Right lung (tissue), 10 donors: ENCODE measurements at places on chromosomes 16 and 17. TPM values are rescaled to one million over a fixed set of nuclear protein-coding genes. Genes with fewer than 3 reads are reported as not detected.

The SLC2A4 gene
- polyA plus RNA-seq: 1.6 TPM

GRCh38 chr17:79648181-79648831, 37.5 kb upstream of the RBFOX3 start:
- no peak for DNase-seq

DNA sequence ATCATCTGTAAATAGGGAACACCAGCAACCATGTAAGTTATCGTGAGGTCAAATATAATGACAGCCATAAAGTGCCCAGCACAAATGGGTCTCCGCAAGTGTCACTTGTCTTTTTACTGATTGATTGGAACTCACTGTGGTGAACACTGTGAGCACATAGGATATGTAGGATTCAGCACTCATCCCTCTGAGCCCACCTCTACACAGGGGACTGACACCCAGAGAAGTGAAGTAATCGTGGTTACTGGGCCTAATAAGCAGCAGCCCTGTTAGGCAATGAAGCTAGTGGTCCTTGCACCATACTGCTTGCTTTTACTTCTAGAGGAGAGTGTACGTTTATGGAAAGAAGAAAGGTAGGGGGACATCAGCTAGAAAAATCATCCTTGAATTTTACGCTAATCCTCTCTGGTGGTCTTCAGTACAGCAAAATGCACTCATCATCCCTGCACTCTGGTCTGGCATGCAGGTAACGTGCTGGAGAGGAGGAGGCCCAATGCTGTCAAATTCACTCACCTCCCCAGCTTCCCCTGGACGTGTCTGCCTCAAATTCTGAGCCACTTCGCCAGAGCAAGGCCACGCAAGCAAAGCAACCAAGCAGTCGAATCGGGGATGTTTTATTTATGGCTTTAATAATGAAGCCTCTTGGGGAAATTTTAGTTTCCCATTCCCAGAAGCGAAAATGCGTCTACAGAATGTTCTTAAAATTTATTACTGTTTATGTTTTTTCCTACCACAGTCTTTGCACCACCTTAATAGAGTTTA, 74.7 kb downstream of the YPEL2 start:
- no peak for DNase-seq

DNA sequence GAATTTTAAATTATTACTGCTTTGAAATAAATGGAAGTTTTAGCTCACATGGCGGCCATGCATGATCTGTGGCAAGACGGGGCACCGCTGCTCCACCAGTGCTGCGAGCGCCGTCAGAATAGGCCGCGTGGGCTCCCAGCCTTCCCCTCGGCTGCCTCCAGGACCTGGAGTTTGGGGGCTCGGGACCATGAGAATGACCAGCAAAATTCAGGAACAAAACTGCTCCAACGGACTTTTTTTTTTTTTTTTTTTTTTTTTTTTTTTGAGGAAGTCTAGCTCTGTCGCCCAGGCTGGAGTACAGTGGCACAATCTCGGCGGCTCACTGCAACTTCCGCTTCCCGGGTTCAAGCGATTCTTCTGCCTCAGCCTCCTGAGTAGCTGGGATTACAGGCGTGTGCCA, 38.3 kb upstream of the AKAP1 start:
- DNase-seq: no peak

DNA sequence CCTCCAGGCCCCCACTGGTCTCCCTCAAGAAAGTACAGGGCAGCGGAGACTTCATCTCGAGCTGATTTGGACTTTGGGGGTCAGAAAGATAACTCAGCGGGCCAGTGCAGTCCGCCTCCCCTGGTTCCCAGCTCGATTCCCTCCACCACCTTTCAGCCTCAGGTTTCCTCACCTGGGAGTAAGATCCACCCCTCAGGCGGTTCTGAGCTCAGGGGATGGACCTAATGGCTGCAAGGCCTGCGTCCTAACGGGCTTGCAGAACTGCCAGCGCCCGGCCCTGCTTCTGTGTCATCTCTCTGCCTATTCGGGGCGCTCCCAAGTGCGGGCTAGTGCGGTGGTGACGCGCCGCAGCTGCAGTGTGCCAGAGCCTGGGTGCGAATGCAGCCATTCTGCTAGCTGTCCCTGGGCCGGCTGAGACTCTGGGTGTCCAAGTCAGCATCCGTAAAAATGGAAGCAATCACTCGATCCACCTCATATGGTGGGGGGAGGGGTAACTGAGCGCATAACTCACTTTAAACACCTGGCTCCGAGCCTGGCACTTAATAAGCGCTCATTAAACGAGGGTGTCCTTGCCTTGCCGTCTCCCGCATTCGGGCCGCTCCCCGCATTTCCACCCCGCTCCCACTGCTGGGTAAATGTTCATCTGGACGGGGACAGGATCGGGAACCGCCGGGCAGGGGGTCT, 129.6 kb upstream of the LHX1 start:
- no peak for DNase-seq

The CLEC19A gene
- 0.50 TPM for polyA plus RNA-seq

The CPD gene
- 30.8 TPM for polyA plus RNA-seq

DNA sequence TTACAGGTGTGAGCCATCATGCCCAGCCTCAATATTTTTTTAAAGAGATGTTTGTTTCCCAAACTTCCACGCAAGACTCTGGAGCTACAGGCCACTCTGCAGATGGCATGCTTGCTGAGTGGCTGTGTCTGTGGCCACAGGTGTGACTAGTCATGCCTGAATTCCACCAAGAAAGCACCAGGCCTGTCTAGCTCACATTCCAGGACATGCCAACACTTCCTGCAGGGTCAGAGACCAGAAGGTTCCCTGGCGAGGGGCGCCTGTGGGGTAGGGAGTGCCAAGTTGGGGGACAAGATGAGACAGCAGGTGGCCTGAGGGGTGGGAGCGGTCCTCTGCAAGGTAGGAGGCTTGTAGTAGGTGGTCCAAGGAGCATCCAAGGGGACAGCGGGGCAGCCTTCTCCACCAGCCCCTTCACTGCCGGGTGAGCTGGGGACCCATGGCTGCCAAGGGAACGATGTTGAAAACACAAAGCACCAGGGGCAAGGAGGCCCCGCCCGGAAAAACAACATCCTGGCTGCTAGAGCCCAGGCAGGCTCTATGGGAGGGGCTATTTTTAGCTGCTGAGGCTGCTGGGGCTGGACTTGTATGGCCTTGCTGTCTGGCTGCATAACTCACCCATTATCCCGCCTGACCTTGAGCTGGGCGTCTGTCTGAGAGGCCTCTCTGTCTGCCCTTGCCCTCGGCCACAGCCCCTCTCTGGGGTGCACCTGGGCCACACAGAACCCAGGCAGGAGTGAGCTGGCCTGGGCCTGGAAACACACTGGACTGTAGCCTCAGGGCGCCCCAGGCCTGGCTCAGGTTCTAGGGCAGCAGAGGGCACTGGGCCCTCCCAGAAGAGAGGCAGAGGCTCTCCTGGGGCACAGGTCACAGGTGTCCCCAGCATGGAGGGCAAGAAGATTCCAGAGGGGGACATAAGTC, 5.7 kb downstream of the TRIM47 start:
- DNase-seq: peak; percentile 50

- DNase-seq: peak; percentile 72
Observed at GRCh38 chr16:74709441-74709877, 8.8 kb upstream of the MLKL start.

GRCh38 chr17:61970030-61970429, 42.2 kb upstream of the INTS2 start:
- no peak for DNase-seq

DNA sequence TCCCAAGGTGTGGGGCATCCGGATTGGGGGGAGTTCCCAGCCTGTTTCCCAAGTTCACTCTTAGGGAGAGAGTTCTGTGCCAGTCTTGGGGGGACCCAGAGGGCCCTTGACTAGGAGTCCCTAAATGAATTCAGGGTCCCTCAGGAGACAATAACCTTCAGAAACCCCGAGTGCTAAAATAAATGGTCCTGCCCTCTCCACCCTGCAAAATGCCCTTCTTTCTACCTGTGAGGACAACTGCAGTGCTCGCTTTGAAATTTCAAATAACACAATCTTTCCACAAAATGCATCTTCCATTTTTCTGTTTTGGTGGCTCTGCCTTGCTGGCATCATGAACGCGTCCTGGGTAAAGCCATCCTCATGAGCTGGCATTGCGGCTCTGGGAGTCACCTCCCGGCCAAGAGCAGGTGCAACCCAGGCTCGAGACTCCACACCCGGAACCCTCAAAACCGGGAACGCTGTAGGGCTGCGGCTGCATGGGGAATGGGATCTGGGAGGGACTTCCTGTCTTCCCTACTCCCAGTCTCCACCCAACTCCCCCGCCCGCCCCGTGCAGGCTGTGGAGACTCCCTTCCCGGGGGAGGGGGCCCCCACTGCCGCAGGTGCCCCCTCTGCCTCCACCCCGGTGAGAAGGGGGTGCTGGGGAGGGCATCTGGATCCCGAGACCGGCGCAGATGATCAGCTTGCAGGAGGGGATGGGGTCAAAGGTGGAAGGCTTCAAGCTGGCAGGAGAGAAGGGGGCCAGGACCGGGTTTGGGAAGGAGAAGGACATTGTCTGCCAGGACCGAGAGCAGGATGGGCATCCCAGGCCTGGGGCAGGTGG, at the start of gene ZNF205:
Gene ZNF205 (plus strand): TSS at position 529 of the 823 bp plus-strand sequence. CDS start 845 bp downstream, outside the sequence.
- no peak for DNase-seq

DNA sequence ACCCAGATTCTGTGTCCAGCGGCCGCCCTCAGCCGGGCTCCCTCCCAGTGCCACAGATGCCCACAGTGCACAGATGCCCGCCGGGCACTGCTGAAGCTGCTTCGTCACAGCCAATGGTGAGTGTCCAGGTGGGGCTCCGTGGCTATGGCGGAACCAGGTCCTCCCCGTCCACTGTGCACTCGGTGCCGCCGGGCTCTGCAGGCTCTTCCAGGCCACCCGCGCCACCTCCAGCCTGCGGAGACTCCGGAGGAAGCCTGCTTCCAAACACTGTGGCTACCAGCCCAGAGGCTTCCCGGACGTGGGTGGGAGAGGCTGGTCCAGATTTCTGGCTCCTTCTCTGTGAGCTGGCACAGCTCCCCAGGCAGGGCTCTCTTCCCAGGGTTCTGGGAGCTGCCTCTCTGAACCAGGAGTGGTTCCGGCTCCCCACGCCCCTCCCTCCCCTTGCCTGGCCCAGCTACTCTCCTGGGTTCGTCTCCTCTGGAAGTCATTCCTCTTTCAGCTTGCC, 2.8 kb upstream of the PYCR1 start:
- no peak for DNase-seq

GRCh38 chr16:1221628-1222552, 3.2 kb downstream of the TPSG1 start:
- DNase-seq: no peak

GRCh38 chr17:20998571-20999043, 44.2 kb downstream of the USP22 start:
- no peak for DNase-seq

The OR3A2 gene
- 0.16 TPM for polyA plus RNA-seq

DNA sequence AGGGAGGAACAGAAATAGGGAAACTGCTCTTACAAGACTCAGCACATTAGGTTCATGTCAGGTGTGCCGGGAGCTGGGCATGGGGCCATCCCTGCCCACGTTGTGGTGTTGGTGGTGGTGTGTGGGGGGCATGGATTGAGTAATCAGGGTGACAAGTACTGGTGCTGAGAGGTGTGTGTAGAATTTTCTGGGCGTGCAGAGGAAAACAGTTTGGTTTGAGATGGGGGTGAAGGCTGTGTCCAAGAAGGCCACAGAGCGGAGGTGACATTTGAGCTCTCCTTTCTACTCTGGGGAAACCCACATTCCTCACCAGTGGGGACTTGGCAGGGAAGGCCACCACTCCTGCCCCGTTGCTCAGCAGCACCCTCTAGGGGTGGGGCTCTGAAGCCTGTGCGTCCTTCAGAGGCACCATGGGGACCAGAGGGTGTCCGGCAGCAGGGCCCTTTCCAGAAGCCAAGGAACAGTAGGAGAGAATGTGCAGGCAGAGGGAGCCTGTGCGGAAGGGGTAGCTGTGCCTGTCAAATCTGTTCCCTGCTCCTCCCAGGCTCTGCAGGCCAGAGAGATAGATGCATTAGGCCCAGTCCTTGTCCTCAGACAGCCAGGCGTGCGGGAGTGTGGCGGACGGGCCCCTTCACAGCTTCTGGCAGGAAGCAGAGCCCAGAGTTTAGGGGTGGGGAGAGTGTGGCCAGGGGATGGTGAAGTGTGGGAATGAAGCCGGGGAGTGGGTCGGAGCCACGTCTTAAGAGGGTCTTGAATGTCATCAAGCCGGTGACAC, 48.7 kb upstream of the GSE1 start:
- DNase-seq: no peak

The OR1A1 gene
- 0.12 TPM for polyA plus RNA-seq

The MYH1 gene
- 0.21 TPM for polyA plus RNA-seq

DNA sequence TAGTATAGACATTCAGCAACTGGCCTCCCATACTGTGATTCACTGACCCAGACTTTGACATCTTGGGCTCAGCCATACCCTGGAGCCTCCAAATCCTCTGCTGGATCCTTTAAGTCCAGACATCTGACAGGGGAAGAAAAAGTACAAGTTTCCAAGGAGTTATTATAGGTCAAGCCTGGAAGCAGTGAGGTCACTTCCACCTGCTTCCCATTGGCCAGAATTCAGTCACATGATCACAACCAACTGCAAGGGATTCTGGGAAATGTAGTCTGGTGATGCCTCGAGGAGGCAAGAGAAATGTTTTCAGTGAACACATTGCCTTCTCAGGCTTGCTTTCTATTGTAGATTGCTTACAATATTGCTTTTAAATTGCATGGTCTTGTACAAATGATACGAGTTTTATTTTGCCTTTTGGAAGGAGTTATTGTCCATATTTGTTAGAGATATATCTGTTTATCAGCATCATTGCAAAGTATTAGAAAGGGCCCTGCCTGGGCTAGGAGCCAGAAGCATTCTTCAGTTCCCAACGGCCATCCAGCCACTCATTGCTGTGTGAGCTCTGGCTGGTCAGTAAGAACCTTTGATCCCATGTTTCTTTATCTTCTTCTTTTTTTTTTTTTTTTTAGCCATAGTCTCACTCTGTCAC, 696.9 kb downstream of the WWOX start:
- DNase-seq: peak; percentile 58

GRCh38 chr16:19868421-19868820, 16.2 kb downstream of the GPRC5B start:
- no peak for DNase-seq

The SPATA32 gene
- polyA plus RNA-seq: 0.45 TPM

The PIGL gene
- 54.8 TPM for polyA plus RNA-seq

DNA sequence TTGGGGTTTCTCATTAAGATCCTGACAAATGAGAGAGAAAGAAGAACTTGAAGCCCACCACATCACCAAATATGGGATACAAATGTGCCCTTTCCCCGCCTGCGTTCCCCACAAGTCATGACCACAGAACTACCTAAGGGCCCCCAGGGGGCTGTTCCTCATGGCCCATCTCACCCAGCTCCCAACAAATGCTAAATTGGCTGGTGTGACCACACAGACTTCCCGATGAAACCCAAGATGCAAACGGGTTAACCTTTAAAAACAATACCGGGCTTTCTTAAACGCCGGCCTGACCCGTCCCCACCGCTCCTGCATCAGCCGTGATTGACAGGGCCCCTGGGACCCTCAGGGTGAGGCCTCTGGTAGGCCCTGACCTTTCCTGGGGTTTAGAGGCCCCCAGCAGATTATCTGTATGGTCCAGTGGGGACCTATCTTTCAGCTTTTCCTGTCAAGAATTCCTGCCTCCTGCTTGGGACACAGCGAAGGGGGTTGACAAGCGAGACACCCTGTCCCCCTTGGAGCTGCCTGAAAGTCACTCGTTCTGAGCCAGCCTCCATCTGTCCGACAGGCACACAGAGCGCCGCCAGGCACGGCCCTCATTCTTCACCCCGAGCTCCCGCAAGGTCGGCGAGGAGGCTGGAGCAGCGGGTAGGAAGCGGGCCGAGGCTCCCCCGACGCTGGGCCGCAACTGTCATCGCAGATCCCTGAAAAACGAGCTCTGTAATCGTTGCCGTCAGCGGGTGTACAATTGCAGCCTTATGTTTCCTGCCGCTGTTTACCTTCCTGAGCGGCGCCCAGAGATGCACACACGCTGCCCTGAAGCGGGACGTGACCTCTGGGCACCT, 300.1 kb downstream of the FOXL1 start:
- DNase-seq: no peak
